HT1080 (cell line): ENCODE measurements at places on chromosomes 2 and 18. TPM values are rescaled to one million over a fixed set of nuclear protein-coding genes. Genes with fewer than 3 reads are reported as not detected.
A peak's percentile ranks its signal among the peaks of the same experiment; 100 is the strongest.

Gene SIX2
- 11.5 and 15.6 TPM in 2 replicates for total RNA-seq

Gene STPG4
- 0.10 and 0.70 TPM in 2 replicates for total RNA-seq

Gene RIT2
- not detected in 2 replicates for total RNA-seq

Gene MYL1
- total RNA-seq, result 0.30 TPM in 1 of 2 replicates, not detected in the other

Gene GPR75
- total RNA-seq, result 0.70 and 1.2 TPM in 2 replicates

Gene SGO2
- total RNA-seq, result 14.3 and 20.0 TPM in 2 replicates

GRCh38 chr2:226136739-226137138 lies 662.9 kb downstream of the IRS1 start:
- DNase-seq, result no peak

DNA sequence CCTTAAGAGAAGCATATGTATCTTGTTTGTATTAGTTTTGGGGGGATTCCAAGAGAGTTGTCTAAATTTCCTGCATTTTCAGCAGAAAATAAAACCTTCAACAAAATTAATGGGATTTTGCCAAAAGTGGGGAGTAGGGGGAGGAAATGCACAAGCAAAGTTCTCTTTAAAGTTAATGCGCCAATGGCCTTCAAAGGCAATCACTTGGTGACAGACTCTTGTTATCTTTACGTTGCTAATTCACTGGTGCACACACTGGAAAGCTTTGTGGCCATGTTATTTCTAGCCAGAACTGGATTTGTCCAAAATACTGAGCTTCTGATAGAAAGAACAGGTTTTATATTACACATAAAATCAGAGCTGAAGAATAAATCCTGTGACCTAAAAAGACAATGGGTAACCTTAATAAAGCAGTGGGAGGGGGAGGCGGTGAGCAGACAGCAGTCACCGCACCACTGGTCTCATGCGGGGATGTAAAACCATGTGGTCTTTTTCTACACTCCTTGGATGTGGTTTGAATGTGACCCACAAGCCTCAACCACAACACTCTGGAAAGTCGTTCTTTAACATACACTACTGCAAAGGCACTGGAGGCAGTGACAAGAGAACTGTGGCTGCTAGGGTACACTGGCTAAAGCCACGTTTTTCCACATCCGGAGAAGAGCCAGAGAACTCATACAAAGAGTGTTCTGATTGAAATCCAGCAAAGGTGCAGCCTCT lies 176.9 kb upstream of the SMAD7 start:
- DNase-seq, result no peak

GRCh38 chr2:31388736-31389135 lies 25.8 kb downstream of the XDH start:
- DNase-seq, result no peak

DNA sequence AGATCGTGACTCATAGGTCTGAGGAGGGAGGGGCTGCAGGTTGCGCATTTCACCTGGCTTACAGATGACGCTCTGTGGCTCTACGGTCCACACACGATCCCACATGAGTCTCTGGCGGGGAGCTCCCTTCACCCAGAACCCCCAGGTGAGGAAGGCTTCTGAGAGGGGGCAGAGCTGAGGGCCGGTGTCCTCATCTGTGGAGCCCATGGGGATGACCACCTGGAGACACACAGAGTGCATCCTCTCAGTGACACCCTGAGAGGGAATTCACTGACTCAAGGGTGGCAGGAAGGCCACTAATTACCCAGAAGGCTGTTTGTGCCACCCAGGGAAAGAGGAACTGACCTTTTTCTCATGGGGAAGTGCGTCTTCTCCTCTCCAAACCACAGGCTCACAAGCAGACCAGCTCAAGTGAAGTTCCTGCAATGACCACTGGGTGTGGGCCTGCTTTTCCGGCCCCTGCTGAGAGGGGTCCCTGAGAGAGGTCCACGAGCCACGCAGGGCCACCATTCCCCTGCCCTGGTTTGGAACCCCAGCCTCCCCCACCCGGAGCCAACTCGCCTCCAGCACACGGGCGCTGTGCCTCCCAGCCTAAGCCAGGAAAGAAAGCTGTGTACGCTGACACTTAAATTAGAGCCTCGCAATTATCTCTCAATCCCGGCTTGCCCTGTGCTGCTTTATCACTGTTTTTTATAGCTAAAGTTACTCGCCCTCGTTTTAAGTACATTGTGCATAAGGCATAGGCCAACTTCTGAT lies 114.1 kb downstream of the BCL11A start:
- DNase-seq, result peak; percentile 31

DNA sequence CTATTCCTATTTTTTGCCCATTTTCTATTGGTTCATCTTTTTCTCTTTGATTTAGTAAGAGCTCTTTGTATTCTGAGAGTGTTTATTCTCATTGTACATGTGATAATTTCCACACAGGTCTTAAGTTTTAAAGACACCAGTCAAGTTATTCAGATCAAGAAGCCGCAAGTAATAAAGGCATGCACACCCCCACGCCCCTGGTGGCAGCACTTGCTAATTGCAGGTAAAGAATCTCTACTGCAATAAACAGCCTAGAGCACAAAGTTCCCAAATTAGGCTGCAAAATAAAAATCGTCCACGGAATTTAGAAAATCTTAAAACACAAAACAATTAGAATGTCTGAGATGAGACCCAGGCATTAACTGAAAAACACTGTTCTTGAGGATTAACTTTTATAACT lies 45.2 kb downstream of the ST3GAL5 start:
- peak; percentile 21 for DNase-seq

DNA sequence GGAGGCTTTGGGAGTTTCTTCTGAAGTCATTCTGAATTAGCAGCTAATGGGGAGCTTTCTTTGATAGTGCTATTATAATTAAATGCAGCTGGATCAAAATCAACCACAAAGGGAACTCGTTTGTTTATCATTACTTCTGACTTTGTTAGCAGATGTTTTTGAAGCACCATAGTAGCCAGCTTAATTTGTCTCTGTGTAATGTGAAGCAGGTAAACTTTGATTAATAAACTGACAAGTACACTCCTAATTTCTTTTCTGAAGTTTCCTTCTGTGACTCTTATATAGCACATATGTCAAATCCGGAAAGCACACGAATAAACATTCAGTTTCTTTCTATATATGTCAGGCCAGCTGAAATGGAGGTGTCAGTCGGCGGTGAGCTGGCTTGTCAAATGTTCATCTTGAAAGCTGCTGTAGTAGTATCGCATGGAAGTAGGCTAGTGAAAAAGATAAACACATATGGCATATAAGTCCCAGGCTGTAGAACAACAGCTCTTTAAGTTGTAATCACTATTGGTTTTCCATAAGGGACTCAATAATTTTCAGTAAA lies 451.9 kb upstream of the ZEB2 start:
- DNase-seq, result no peak

- DNase-seq, result no peak
Measured at GRCh38 chr2:154233231-154233630, 361.5 kb downstream of the GALNT13 start.

- DNase-seq, result no peak
Measured at GRCh38 chr2:26754972-26755670, 9.0 kb upstream of the SLC35F6 start.

GRCh38 chr18:46099463-46099862 lies 1.4 kb upstream of the ATP5F1A start:
- DNase-seq, result no peak

DNA sequence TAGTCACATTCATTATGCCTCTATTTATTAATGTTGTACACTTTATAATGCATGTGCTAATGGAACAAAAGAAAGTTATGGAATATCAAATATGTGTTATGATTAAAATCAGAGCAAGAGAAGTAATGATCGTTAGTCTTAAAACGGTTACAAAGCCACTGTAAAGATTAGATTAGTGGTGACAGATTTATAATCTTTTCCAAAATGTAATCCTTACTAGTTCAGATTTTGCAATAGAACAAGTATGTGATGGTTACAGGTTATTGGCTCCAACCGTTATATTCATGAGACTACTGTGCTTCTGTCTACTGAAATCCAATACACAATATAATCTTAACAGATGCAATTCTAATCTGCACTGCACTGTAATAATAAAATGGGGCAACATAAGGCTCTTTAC lies 180.6 kb downstream of the ZNF521 start:
- DNase-seq, result no peak

- DNase-seq, result no peak
Measured at GRCh38 chr2:139217641-139218040, 437.5 kb upstream of the NXPH2 start.

DNA sequence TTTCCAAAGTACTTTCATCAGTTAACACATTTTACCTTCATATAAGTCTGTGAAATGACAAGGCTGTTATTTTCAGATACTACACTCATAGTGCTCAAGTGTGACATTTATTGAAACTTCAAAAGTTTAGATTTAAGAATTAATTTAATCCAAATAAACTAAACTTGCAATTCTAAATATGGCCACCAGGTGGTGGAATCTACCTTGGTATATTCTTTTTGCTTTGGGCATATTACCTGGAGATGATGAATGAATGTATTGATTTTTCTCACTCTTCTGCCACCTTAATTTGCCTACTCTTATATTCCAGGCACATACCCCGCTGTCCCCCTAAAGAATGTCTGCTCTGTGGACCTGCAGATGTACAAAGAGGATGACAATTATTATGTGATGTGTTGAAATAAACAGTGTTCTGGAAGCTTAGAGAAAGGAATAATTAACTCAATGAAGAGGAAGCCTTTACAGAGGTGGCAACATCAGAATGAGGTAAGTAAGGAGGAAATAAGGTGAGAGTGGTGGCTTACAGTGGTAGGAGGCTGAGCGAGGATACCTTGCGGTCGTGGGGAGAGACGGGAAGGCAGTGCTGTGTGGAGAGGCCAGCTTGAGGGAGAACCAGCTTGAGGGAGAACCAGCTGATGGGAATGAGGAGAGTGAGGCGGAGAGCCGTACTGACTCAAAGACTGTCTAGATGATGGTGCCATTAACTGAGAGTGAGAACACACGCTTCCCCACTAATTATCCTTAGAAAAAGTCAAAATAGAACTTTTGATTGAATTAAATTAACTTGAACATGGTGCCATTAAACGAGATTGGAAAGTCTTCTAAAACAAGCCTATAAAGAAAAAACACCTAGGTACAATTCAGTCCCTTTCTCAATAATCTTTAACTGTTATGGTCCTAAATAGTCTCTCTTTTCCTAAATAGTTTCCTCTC lies 179.5 kb downstream of the CELF4 start:
- DNase-seq, result no peak

GRCh38 chr18:41145516-41145915 lies 809.5 kb upstream of the PIK3C3 start:
- no peak for DNase-seq

- no peak for DNase-seq
Measured at GRCh38 chr2:27721884-27722485, 49.5 kb upstream of the MRPL33 start.

- no peak for DNase-seq
Measured at GRCh38 chr2:220393711-220394110, 766.3 kb downstream of the SLC4A3 start.

DNA sequence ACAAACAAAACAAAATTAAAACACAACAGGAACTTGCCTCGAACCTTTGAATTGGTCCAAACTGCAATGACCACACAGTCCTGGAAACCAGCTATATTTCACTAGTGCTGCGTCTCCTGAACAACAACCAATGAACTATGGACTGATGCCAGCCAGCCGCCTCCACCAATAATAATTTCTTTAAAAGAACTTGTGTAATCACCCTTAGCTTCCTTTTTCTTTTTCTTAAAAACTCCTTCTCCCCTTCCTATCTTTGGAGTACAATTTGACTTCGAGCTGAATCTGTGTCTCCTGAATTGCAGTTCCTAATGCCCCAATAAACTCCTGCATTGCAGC lies 1.6 kb upstream of the CXXC1 start:
- DNase-seq, result no peak
